T-helper 9 cell (primary cell): ENCODE measurements at places on chromosomes 1 and 21.
A peak's percentile ranks its signal among the peaks of the same experiment; 100 is the strongest.

DNA sequence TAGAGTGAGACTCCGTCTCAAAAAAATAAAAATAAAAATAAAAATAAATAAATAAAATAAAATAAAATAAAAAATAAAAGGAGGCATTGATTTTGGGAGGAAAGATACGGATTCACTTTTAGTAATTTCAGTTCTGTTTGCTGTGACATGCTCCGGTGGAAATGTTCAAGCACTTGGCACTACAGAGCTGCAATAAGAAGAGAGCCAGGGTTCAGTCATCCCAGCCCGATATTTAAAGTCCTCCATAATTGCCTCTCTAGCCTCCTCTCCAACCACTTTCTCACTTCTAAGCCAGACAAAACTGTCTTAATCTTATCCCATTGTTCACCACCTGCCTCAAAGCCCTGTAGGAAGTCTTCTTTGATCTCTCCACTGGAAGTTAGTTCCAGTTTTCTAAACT lies 55.0 kb upstream of the MACF1 start:
- DNase-seq, result no peak

- no peak for DNase-seq
Observed at GRCh38 chr1:218931324-218931723, 242.4 kb upstream of the LYPLAL1 start.

DNA sequence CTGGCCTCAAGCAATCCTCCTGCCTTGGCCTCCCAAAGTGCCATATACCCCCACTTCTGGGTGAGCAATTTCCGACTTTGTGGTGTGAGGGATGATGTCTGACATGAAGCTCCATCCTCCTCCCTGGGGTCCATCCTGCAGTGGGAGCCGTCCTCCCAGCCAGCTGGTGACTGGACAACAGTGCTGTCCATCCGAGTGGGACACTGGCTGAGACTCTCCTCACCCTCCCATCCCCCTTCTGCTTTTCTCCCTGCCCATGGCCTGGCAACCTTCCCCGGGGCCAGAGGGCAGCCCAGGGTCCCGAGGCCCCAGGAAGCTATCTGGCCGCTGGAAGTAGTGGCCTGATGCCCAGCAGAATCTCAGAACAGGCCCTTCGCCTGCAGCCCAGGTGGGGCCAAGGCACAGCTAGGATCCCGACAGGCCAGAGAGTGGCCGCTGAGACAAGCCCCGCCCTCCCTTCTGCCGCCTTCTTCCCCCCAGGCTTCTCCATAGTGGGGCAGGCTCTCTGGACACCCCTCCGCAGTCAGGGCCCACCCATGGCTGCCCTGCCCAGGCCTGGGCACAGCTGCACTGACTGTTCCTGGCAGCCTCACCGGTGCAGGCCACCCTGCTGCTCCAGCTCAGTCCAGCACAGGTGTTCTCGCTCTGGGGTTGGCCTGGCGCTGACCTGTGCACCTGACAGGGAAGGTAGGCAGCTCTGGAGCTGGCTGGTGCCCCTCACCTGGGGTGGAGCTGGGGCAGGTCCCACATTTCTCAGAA lies 8.4 kb upstream of the FAAP20 start:
- DNase-seq, result no peak

GRCh38 chr1:15951341-15952153 lies 24.4 kb downstream of the ZBTB17 start:
- no peak for DNase-seq

- no peak for DNase-seq
Observed at GRCh38 chr21:41566500-41567014, 58.6 kb upstream of the TMPRSS2 start.

GRCh38 chr1:92244376-92244775 lies 26.7 kb downstream of the C1orf146 start:
- DNase-seq, result no peak

DNA sequence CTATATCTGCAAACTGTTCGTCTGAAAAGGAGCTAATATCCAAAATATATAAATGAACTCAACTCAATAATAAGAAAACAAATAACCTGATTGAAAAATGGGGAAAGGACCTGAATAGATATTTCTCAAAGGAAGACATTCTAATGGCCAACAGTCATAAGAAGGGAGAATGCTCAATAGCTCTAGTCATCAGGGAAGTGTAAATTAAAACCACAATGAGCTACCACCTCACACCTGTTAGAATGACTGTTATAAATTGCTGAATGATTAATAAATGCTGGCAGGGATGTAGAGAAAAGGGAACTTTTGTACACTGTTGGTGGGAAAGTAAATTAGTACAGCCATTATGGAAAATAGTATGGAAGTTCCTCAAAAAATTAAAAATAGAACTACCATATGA lies 21.2 kb upstream of the C1orf115 start:
- no peak for DNase-seq

DNA sequence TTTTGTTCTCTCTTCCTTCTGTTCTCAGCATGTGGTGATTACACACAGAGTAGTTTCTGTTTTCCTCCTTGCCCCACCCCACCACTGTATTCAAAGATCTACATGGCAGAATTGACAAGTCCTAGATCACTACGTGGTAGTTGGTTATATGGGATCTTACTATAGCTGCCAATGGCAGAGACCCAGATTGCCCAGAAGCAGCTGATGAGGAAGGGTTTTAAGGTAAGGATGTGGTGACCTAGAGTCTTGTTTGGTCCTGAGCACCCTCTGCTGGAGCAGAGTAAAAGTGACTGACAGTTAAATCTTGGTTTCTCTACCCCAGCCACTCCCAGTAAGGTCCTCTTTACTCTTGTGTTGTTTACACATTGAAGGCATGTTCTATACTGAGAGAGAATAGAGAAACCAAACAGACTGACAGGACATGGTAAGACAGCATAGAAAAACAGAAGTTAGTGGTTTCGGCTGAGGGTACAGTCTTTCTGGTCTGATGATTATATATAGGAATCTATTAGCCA lies 22.8 kb upstream of the STRIP1 start:
- no peak for DNase-seq

- DNase-seq, result no peak
Observed at GRCh38 chr1:15352128-15352957, 57.3 kb upstream of the EFHD2 start.

DNA sequence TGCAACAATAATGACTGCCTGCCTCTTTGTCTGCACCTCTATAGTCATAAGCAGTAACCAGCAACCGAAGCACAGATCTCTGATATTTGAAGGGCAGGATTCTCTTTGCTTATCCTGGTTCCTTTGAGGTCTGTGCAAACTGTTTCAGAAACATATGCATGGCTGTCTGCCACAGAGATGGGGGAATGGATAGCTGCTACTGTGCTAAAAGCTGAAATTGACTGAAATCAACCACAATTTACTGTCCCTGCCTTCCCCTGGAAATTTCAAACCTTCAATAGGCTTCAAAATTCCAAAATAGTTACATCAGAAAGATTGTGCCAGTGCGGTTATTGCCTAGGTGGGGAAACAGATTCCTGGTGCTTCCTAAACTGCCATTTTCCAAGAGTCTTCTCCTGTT lies 136.8 kb upstream of the GORAB start:
- no peak for DNase-seq

GRCh38 chr1:1173793-1174415 lies at the start of gene TTLL10:
Gene TTLL10, plus strand, starts transcription at chr1:1173880. Its CDS starts 5,336 bp downstream, at chr1:1179216.
- DNase-seq, result peak; percentile 40

GRCh38 chr1:33007190-33008050 lies 29.3 kb downstream of the AK2 start:
- DNase-seq, result no peak

DNA sequence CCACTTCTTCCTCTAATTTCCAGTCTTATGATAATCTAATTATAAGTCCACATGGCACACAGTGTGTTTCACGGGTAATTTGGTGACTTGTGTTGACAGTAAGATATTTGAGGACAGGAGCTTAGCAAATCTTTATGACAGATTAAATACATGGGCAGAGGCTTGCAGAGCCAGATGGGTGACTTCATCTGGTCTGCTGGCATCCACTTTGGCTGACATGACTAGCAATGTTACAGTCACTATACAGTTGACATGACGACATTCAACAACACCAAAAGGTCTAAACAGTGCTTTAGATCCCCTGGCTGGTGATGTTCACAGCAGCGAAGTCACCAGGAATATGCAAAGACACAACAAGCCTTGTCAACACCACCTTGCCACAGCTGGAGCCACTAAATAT lies 147.2 kb downstream of the ETS2 start:
- DNase-seq, result no peak

GRCh38 chr1:180680558-180681144 lies 48.8 kb downstream of the XPR1 start:
- no peak for DNase-seq

DNA sequence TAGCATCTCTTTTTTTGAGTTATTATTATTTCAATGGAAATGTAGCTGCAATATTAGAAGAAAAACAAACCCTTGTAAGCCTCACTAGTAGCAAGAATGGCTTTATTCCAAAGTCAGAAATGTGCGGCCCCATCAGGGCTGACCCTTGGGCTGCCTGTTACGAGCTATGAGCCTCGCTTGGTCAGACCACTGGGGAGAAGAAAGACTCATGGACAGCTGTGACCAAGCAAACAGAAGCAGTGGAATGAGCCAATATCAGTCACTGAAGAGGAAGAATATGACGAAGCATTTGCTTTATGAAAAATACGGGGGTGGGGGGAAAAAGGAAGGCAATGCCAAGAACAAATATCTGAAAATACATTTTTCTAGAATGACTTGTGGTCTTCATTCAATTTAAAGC lies 504.5 kb downstream of the LMO4 start:
- DNase-seq, result no peak

GRCh38 chr1:92913093-92913819 lies 48.0 kb downstream of the DIPK1A start:
- no peak for DNase-seq

DNA sequence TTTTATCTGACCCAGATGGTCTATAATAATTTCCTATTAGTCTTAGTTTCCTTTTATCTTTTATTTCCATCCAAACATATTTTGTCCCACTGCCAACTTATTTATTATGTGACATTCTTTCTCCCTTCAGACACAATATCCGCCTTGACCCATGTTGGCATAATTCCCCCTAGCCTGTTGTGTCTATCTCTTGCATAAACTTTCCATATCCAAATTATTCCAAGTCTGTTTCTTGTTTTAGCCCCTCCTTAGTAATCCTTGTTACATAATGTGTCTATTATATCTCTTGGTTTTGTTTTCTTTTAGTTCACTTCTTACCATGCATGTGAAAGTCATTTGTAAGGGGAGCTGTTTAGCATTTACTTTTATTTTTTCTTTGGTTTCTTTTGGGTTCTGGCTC lies 81.6 kb upstream of the CACHD1 start:
- DNase-seq, result no peak

- no peak for DNase-seq
Observed at GRCh38 chr1:51693419-51694155, 76.7 kb downstream of the OSBPL9 start.

DNA sequence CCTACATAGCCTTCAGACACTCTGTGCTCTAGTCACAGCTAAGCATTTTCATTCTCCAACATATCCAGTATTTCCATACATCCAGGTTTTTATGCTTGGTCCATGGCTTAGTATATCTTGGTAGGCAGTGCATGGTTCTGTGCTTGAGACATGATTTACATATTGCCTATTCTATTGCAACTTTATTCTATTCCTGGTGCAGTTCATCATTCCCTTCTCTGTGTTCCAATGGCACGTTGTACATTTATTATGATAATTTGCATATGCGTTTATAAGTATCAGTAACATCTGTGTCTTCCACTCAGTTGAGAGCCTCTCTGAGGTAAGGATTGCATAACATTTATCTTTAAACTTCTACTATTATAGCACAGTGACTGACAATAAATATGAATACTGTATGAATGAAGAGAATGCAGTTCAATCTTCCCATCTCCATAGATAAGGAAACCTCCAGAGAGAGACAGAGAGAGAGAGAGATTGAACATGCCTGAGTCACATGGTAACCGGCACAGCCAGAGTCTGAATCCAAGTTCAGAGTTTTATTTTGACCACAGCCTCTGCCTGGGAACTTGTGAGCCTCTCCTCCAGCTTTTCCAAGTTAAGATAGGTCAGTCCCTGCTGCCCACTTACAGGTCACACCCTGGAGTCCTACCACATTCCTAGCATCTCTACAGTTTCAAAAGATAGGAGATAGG lies 41.5 kb downstream of the PLPPR5 start:
- DNase-seq, result no peak

- DNase-seq, result no peak
Observed at GRCh38 chr1:30040081-30041019, 683.0 kb downstream of the MATN1 start.

DNA sequence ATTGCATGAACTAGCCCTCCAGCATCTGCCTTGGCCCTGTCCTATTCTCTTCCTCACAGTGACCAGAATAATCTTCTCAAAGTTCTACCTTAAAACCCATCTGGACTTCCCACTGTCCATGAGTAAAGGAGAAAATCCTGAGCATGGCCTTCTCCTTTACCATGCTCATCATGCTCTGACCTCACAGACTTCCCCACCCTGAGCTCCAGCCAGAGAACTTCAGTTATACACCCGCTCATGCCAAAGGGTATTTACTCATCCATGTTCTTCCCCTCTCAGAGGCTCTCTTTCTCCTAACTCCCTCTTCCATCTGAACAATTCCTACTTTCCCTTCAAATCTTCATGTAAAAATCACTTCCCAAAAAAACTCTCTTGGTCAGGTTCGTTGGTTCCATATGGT lies 188.4 kb downstream of the SETD4 start:
- no peak for DNase-seq

DNA sequence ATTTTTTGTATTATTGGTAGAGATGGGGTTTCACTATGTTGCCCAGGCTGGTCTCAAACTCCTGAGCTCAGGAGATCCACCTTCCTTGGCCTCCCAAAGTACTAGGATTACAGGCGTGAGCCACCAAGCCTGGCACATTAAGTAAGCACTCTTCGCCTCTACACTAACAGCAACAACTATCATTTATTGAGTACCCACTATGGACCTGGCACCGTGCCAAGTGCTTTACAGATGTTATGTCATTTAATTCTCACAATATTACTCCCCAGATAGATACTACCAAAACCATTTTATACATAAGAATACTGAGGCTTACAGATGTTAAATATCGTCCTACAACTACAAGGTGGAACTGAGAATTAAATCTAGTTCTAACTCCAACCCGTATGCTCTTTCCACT lies 50.1 kb downstream of the TUT4 start:
- DNase-seq, result no peak

DNA sequence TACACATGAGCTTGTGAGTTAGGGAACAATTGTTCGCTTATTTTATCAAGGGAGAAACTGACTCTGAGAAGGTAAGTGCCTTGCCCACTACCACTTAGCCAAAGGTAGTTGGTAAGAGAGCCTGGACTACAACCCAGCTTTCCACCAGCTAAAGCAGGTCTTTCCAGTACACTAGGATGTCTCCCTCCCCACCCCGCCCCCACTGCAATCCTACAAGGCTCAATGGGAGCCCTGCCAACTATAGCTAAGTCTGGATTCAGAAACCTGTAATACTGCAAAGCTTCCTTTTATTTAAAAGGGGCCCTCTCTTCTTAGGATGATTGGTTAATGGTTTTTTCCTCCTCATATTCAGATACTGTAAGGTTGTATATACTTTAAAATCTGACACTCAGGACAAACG lies 102.0 kb upstream of the C8B start:
- no peak for DNase-seq

- DNase-seq, result no peak
Observed at GRCh38 chr1:182248721-182249120, 142.9 kb downstream of the GLUL start.
